ENCODE measurements at places on chromosomes 1 and 21. TPM values are rescaled to one million over a fixed set of nuclear protein-coding genes. Genes with fewer than 3 reads are reported as not detected.

DNA sequence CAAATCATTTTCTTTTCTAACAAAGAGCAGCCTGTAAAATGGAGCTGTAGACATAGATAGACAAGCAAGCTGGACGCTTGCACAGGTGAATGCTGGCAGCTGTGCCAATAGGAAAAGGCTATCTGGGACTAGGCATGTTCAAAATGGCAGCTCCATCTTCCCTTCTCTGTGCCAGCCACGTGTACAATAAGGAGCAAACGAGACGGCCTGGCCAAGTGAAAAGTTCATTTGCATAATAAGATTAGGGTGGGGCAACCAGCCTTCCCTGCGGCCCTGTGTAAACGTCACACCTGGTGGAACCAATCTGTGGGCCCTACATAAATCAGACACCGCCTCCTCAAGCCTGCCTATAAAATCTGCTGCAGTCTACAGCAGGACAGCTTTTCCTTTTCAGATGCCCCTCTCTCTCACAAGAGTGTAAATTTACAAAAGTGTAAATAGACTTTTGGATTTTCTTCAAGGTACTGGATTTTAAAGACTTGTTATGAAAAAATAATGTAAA, 16.6 kb upstream of the EDEM3 start:
- no peak for DNase-seq
- H3K4me1 ChIP-seq: no peaks in the 10 kb centered on the region
- H3K27me3 ChIP-seq: no peaks in the 10 kb centered on the region
- no peaks in the 10 kb centered on the region for H3K36me3 ChIP-seq
- no peak overlapping the region for H3K4me3 ChIP-seq

DNA sequence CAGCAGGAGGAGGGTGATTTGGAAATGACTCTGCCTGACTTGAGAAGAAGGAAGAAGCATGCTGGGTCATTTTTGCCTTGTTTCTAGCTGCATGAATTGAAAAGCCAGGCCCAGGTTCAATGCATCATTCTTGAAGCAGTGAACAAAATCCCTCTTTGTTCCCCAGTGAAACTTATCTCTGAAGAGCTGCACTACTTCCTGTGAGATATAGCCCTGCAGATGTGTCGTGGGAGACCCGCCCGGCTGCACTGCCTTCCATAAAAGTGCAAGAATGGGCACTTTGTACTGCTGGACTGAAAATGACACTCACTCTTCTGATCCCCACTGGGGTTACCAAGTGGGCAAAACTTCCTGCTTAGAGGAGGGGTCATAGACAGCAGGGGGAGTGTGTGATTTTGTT, 249.2 kb upstream of the NFIA start:
- H3K27me3 ChIP-seq: no peaks in the 10 kb centered on the region
- H3K4me1 ChIP-seq: no peaks in the 10 kb centered on the region
- H3K27ac ChIP-seq: no peak overlapping the region
- no peak for DNase-seq
- no peak overlapping the region for H3K4me3 ChIP-seq

PADI2 gene
- total RNA-seq: not detected

OR2AK2 gene
- total RNA-seq: not detected

SLC26A9 gene
- not detected for total RNA-seq

S100A14 gene
- total RNA-seq: 0.33 TPM

ICOSLG gene
- under 0.01 TPM for total RNA-seq

GRCh38 chr21:44873356-44874239, at the start of gene PTTG1IP:
Gene PTTG1IP (minus strand): TSS chr21:44873690. CDS start chr21:44873616, 74 bp downstream.
- no peaks in the 10 kb centered on the region for H3K36me3 ChIP-seq
- H3K4me3 ChIP-seq: peak within 1 kb of the TSS; percentile 92
- peak; percentile 92 for DNase-seq
- peak within 1 kb of the TSS; percentile 95 for H3K27ac ChIP-seq

GRCh38 chr1:173920861-173921260, 3.7 kb upstream of the SERPINC1 start:
- no peaks in the 10 kb centered on the region for H3K4me1 ChIP-seq
- no peak overlapping the region for H3K4me3 ChIP-seq
- no peak for DNase-seq
- H3K27ac ChIP-seq: no peak overlapping the region

- H3K27ac ChIP-seq: no peak overlapping the region
- no peaks in the 10 kb centered on the region for H3K4me1 ChIP-seq
- no peak overlapping the region for H3K4me3 ChIP-seq
- DNase-seq: no peak
- no peaks in the 10 kb centered on the region for H3K36me3 ChIP-seq
Observed at GRCh38 chr1:153192697-153193096, 10.5 kb upstream of the LELP1 start.

SPRR1B gene
- total RNA-seq: not detected

DNA sequence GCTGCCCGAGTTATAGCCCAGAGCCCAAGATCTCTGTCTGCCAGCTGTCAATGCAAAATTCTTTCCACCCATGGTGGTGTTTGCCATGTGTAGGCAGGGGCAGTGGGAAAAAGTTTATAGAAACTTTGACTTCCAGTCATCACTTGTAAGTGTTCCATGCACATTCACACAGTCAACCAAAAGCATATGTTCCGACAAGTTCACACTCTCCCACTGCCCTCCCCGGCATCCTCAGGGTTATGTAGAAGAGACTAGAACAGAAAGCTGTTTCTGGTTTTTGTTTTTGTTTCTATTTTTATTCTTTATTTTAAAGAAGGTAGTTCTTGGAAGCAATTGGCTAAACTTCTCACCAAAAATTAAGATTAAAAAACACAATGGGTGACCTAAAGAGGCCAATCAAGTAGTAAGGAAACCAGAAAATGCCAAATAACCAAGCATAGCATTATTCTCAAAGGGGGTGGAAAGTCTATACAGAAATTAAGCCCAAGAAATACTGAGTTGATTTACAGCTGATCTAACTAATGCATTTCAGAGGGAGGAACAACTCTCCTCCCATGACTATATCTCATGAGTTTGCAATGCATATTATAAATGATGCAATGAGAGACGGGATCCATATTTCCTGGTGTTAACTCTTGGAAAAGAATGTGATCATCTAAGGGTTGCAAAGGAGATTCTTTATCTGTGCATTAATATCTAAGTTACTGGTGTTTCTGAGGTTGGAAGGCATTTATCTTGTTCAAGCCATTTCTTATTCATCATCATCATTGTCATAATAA, 91.5 kb upstream of the ETS2 start:
- H3K27ac ChIP-seq: no peak overlapping the region
- no peaks in the 10 kb centered on the region for H3K4me1 ChIP-seq
- peaks cover 3% of the 10 kb centered on the region for H3K27me3 ChIP-seq

CLCA2 gene
- 3.5 TPM for total RNA-seq

- no peak overlapping the region for H3K4me3 ChIP-seq
- no peaks in the 10 kb centered on the region for H3K27me3 ChIP-seq
- DNase-seq: no peak
- no peak overlapping the region for H3K27ac ChIP-seq
Observed at GRCh38 chr1:20700636-20701215, 17.1 kb downstream of the KIF17 start.

- DNase-seq: no peak
- no peak overlapping the region for H3K4me3 ChIP-seq
- peaks cover 56% of the 10 kb centered on the region for H3K4me1 ChIP-seq
- no peak overlapping the region for H3K27ac ChIP-seq
Observed at GRCh38 chr1:33329600-33330305, 8.9 kb upstream of the A3GALT2 start.

SPRR1A gene
- not detected for total RNA-seq

NFASC gene
- 16.5 TPM for total RNA-seq

DNA sequence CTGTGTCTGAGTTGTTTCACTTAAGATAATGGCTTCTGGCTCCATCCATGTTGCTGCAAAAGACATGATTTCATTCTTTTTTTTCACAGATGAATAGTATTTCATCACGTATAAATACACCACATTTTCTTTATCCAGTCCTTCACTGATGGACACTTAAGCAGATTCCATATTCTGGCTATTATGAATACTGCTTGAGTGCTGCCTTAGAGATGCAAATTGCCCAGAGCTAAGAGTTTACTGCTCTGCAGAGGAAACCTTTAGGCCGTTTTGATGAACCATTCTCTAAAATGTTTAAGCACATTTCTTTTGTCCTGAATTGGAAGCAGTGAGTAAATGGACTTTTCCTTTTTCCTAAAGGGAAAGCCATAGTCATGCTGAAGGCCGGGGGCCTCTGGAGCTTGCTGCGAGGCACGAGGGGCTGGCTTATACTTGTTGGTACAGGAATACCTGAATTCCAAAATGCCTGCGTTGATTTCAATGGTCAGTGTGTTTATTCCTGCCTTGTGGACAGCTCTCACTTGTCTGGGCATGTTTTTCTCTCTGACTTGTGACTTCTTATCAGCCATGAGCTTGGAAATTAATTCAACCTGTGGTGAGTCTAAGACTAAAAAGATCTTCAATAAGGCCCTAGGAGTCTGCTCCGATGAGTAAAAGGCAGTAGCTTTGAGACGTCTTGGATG, 201.0 kb upstream of the MAP1LC3C start:
- H3K27ac ChIP-seq: no peak overlapping the region
- DNase-seq: no peak
- no peaks in the 10 kb centered on the region for H3K27me3 ChIP-seq
- H3K36me3 ChIP-seq: no peaks in the 10 kb centered on the region

DNA sequence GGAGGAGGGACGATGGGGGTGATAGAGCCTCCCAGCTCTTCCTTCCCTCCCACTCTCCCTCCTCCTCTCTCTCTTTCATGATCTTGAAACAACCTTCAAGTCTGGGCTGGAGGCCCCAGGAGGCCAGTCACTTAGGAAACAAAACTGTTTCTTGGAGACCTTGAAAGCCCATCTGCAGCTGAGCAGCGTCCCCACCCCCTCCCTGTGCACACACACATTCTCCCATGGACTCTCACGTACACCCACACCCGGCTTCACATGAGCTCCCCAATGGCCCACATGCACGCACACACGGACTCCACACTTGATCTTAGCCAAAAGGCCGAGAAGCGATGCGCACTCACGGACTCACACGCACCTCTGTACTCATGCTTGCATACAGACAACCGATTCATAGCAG, 3.2 kb upstream of the ATP1A2 start:
- no peaks in the 10 kb centered on the region for H3K36me3 ChIP-seq
- peaks cover 24% of the 10 kb centered on the region for H3K27me3 ChIP-seq
- H3K4me3 ChIP-seq: no peak overlapping the region
- no peak for DNase-seq
- H3K4me1 ChIP-seq: no peaks in the 10 kb centered on the region

GRCh38 chr1:181898773-181899172, 162.7 kb downstream of the ZNF648 start:
- H3K4me1 ChIP-seq: no peaks in the 10 kb centered on the region
- no peaks in the 10 kb centered on the region for H3K27me3 ChIP-seq
- no peak overlapping the region for H3K4me3 ChIP-seq
- no peak overlapping the region for H3K27ac ChIP-seq
- no peak for DNase-seq

LAD1 gene
- not detected for total RNA-seq

PTPRC gene
- under 0.01 TPM for total RNA-seq

PCP4 gene
- not detected for total RNA-seq

NHLH2 gene
- total RNA-seq: not detected

CYP4A11 gene
- not detected for total RNA-seq

DNA sequence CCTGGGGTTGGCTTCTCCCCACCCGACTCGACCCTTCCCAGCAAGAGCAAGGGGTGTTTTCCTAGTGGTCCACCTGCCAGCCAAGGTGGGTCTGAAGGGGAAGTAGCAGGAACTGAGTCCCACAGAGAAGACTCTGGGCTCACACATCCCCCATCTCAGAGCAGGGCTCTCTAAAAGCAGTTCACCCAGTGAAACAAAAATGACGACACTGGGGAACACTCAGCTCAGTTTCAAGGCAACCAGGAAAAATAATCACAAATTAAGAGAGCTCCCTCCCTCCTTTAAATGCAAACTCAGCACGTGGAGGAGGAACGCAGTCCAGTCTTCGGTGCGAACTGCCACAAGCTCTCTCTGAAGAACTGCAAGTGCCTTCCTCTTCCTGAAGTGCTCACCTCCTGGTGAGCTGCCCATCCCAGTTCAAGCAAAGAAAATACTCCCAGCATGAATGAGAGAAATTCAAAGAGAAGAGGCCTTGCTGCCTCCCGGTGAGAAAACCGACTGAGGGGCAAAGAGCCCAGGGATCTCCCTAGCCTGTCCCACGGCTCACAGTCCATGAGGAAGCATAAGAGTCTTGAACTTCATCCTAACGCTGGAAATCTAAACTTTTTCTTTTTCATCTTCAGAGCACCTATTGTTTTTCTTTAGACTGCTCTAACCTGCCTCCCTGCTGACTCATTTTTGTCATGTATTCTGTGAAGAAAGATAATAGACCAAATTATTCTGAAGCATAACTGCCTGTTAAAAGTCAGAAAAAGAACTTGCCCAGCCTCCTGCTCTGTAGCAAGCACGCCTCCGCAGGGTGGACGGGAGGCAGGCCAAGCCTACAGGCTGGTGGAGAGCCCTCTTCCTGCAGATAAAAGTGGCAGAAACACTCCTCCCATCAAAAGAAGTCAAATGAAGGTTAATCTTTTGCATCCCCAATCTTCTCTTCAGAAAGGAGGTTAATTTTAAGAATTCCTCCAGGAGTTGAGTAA, 281.4 kb downstream of the HHIPL2 start:
- no peak overlapping the region for H3K4me3 ChIP-seq
- H3K4me1 ChIP-seq: no peaks in the 10 kb centered on the region
- no peak for DNase-seq
- peaks cover 2% of the 10 kb centered on the region for H3K27me3 ChIP-seq
- H3K36me3 ChIP-seq: no peaks in the 10 kb centered on the region
- H3K27ac ChIP-seq: no peak overlapping the region

C1orf21 gene
- total RNA-seq: 53.0 TPM

- H3K4me1 ChIP-seq: no peaks in the 10 kb centered on the region
- H3K36me3 ChIP-seq: no peaks in the 10 kb centered on the region
- H3K27me3 ChIP-seq: peaks cover 7% of the 10 kb centered on the region
- peak; percentile 36 for DNase-seq
- H3K27ac ChIP-seq: no peak overlapping the region
Observed at GRCh38 chr1:62286786-62287224, 32.4 kb downstream of the KANK4 start.

Measured in fibroblast of lung (primary cell).